ENCODE measurements at places on chromosomes 11 and 22.

- no peak for DNase-seq
Observed at GRCh38 chr11:10302359-10302743, 2.5 kb upstream of the ADM start.

- DNase-seq: no peak
Observed at GRCh38 chr11:78773077-78773476, 198.4 kb upstream of the NARS2 start.

DNA sequence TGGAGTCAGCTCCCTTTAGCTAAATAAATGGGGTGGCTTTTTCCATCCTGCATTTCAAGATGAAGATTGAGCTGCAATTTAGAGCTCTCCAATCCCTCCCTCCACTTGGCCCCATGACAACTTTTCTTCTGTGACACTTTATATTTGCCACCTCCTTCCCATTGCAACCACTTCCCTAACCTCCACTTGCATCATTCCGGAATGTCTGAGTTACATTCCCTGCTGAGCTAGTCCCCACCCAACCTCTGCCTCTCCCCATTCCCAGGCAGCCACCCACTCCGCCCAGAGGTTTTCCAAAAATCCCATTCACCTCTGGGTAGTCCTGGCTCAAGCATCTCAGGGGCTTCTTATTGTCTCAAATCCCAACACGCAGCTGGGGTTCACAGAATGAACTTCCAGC, 24.7 kb downstream of the PC start:
- DNase-seq: no peak

DNA sequence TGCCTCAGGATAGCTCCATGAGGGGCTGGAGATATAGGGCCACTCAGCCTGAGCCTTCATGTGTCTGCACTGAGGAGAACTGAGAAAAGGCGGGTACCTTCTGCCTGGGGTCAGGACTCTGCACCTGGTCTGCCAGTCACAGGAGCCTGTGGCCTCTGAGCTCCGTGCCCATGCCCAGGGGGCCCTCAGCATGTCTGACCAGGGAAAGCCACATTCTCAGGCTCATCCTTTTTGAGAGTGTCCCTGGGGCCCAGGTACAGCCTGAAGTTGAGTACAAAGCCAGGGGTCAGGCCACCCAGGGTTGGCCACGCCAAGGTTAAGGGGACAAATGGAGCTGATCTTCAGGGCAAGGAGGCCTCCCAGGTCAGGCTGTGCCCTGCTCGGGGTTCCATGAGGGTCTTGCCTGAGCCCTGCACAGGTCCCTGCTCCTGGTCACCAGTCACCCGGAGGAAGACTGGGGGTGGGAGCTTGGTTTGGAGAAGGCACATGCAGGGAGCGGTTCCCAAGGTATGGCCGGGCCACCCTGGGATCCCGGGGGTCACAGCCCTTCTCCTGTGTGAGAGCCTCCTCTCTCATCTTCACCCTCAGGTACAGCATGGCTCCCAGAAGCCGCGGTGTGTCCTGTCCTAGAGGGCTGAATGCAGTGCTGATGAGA, 6.0 kb downstream of the DENND6B start:
- no peak for DNase-seq

DNA sequence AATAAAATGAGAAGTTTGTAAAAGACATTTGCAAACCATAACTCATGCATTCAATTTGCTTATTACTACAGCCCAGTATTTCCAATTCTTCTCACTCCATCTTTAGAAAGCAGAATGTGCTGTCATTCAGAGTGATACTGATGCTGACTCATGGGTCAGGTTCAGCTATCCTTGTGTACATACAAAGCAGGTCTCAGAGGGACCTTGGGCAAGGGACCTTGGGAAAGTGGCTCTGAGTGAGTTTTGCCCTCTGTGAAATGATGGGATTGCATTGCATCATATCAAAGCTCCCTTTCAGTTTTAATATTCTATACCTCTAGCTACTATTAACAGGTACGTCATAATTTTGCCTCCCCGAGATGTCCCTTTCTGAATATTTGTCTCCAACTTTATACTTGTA, 848.7 kb downstream of the OPCML start:
- no peak for DNase-seq

- no peak for DNase-seq
Observed at GRCh38 chr11:60830478-60831142, 11.3 kb upstream of the CCDC86 start.

DNA sequence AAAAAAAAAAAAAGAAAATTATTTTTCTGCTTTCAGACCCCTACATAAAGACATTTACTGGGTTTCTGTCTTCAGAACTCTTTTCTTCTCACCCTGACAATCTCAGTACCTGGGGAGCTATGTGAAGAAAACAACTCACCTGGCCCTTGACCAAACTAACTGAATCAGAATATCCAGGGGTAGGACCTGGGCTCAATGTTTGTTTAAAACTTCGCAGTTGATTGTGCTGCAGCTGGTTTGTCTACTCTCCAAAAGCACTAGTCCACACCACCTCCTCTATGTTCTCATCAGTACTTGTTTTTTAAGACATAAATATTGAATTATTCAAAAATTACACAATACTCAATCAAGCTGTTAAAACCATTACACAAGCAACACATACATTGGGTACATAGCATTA, 34.8 kb downstream of the EIF3F start:
- DNase-seq: no peak

- DNase-seq: no peak
Observed at GRCh38 chr11:134654161-134654915, 242.3 kb upstream of the B3GAT1 start.

All from esophagus squamous epithelium (tissue), 5 donors.